Activated CD4-positive, alpha-beta T cell treated with anti-CD3 and anti-CD28 coated beads, Interleukin-2, Interleukin-4, amounts not matched to agents 100 ng/mL and 50 ng/mL, durations not matched to agents 16 hours and 8 hours (primary cell): ENCODE measurements at places on chromosomes 5 and 9.

DNA sequence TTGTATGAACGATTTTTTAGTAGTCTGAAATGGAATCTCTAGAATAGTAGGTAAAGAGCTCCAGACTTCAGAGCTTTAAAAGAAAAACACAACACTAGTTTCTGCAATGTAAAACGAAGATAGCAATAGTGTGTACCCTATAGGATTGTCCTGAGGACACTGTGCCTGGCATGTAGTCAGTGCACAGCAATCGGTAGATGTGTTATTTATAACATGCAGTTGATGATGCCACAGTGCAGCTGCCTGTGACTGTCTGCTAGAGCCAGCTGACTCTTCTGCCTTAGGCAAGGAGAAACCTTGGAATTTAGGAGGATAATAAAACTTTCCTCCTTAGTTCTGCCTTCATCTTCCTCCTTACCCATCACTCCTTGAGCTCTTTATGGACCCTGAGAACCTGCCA, 27.7 kb upstream of the TMOD1 start:
- DNase-seq = no peak

- no peak for DNase-seq
Measured at GRCh38 chr9:30362373-30362772, 2022.1 kb upstream of the ACO1 start.

- no peak for DNase-seq
Measured at GRCh38 chr5:125198270-125198974, 452.0 kb upstream of the ZNF608 start.

DNA sequence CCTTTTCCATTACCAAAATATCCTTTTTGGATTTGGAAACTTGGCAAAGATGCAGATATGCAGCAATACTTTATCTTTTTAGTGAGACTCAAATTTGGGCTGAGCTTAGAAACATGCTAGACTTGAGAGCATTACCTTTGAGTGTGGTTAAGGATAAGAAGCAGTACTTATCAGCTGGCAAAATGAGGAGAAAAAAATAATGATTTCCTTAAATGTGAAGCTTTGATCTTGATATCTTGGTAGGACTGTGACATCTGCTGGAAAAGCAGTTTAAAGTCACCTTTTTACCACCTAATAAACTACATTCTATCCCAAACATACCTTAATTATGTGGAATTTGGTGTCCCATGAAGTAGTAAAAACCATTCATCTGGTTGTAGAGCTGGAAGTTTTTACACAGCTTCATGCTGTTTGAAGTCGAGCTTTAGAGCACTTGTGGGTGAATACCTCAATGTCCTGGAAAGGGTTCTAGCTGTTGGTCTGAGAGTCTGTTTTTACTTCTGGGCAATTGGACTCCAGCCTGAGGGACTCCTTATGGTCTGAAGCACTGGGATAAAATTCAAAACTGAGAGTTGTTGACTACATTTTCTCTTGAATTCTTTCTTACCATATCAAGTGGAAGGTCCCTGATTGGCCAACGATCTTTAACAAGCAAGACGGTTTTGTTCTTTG, 53.4 kb downstream of the LRRC70 start:
- DNase-seq = no peak

DNA sequence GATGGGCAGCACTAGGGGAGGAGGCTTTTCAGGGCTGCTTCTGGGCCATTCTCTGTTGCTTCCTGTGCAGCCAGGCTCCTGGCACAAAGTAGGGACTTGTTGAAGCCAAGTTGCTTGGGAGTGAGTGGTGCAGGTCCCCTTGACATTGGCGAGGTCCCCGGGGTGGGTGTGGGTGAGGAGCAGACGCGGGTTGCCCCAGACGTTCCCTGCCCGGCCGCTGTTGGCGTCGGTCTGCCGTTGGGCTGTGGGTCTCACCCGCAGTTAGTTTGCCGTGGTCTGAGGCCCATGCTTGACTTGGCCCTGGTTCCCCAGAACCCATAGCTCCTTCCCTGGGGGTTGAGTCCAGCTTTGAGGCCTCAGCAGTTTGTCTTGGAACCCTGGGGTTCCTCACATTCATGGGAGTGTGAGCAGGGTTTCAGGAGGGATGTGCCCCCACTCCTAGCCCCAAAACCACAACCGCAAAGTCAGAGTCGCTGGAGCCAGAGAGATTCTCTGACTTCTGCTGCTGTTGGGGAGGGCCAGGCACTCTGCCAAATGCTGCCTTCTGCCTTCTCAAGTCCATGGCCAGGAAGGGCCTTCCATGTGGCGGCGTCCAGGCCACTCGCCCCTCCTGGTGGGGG, 77.5 kb downstream of the RXRA start:
- DNase-seq = peak; percentile 36

DNA sequence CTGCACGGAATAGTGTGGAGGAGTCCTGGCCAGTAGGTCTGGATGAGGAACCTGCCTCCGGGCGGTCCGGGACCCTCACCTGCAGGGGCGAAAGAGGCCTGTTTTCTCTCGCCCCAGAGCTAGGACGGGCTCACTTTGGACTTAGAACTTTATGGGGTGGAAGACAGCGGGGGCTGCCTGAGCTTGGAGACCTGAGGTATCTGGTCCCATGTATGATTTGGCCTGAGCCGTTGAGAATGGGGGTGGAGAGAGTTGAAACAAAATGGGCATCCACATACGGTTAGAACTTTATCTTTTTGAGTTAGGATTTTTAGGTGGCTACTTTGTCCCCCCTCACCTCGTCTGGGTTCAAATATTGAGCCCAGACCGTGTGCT, 681 bp upstream of the ETF1 start:
- no peak for DNase-seq

DNA sequence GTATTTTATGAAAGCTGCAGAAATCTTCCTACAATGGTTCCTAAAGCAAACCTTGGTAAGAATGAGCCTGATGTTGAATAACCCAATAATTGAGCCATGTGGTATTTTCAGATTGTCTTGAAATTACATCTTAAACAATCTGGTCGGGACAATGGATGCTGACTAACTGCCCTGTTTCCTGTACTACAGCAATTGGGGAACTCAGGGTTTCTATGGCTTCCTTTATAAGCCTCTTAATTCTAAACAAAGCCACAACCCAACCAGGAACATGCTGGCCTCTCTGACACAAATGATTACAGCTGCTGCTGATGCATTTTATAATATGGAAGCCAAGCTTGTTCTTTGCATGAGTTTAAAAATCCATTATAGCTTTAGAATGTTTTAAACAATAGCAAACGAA, 30.2 kb downstream of the PTPN3 start:
- DNase-seq = peak; percentile 46

- DNase-seq = no peak
Measured at GRCh38 chr5:173139631-173140030, 4.7 kb upstream of the BNIP1 start.

GRCh38 chr9:98568234-98568908, 140.4 kb downstream of the GABBR2 start:
- DNase-seq = no peak

GRCh38 chr5:130550562-130550928, 614.5 kb downstream of the HINT1 start:
- no peak for DNase-seq

- peak; percentile 24 for DNase-seq
Measured at GRCh38 chr5:154829589-154830218, 20.7 kb downstream of the FAXDC2 start.

DNA sequence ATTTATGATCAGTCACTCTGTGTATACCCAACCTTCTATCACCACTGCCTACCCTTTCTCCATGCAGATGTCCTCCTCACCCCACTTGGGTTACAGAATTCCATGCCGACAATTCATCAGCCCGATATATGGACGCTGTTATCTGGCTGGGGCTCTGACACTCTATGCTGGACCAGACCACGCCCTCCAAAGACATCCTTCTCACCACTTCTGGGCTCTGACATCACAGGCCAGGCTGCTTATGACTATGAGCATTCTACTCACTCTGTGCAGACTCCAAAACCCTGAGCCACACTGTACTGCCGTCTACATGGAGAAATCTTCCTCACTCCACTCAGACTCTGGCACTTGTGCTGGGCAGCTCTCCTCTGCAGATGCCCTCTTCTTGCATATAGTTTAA, 7.6 kb upstream of the AK3 start:
- DNase-seq = no peak

GRCh38 chr9:75893106-75893505, 2.6 kb downstream of the PCSK5 start:
- no peak for DNase-seq

DNA sequence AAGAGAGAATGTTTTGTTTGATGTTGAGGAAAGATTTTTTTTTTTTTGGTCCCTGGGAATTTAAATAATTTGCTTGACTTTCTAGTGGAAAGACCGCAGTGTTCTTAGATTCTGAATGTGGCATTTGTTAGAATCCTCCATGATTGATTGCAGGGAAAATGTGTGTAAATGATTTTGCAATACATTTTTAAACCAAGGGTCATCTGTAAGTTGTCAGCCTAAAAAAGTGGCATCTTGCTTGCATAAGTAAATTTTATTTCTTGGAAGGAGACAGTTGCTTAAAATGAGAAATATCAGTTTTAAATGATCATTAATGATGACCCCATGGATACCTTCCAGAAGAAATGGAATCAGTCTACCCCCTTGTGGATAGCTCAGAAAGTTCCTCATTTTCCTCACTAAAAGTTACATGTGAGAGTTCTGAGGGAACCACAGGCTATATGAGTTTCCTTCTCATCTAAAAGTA, 105.1 kb upstream of the SLC25A48 start:
- no peak for DNase-seq

GRCh38 chr5:95471487-95471886, 80.3 kb downstream of the FAM81B start:
- no peak for DNase-seq

DNA sequence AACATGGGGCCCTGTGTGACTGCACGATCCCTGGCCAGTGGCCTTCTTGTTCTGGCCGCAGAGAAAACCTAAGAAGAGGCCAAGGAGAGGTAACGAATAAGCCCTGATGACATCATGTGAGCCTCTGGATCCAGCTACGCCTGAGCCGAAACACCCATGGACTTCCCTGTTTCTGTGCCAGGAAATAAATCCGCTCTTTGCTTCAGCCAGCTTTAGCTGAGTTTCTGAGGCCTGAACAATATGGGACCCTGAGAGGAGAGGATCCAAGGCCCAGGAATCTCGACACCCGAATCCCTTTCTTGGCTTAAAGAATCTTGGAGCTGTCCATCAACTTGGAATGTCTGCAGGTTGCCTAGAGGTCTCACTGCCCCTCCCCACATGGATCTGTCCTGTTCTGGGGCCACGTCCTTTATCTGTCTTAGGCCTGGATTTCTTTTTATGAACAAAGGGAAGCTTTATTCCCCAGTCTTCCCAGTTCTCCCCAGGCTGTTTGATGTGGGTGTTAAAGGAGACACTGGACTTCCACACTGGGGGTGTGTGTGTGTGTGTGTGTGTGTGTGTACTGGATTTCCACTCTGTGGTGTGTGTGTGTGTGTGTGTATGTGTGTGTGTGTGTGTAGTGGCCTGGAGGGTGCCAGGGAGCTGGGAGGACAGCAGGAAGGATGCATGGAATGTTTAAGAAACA, 13.7 kb downstream of the IER5L start:
- DNase-seq = no peak
